T-helper 17 cell (primary cell): ENCODE measurements at places on chromosomes 5 and 9. TPM values are rescaled to one million over a fixed set of nuclear protein-coding genes. Genes with fewer than 3 reads are reported as not detected.

ZNF454 gene
- not detected for total RNA-seq

CBY3 gene
- total RNA-seq, result not detected

DMRT3 gene
- total RNA-seq, result not detected

IL13 gene
- total RNA-seq, result not detected

SELENOP gene
- total RNA-seq, result not detected

SLC2A6 gene
- 3.4 TPM for total RNA-seq

UNC13B gene
- total RNA-seq, result 0.99 TPM

ARL14EPL gene
- total RNA-seq, result not detected
